NCI-H524 (cell line): ENCODE measurements at places on chromosomes 2 and 18.

GRCh38 chr2:48045613-48046012 is 139.3 kb upstream of the FBXO11 start:
- no peak for DNase-seq

GRCh38 chr2:239339726-239340601 is 60.9 kb downstream of the HDAC4 start:
- no peak for DNase-seq

DNA sequence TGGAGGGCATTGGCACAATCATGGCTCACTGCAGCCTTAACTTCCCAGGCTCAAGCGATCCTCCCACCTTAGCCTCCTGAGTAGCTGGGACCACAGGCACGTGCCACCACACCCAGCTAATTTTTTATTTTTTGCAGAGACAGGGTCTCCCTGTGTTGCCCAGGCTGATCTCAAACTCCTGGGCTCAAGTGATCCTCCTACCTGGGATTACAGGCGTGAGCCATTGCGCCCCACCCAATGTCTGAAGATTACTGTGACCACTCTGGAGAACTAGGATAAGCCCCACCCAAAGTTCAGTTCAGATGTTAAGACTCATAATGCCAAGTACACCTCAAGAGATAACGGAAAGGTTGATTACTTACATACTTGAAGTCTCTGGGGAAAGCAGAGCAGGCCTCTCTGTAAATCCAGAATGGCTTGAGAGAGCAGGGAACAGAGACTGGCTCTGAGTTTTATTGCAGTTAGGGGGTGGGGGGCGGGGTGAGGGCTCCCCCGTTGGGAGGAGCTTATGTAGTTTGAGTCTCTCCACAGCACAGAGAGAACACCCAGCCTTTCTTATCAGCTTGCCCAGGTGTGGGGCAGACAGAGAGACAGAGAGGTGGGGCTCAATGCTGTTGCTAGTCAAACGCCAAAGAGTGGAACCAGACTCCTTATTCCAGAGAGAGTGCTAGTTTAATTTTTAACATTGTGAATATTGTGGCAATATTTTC is 26.5 kb upstream of the ERICH2 start:
- no peak for DNase-seq

DNA sequence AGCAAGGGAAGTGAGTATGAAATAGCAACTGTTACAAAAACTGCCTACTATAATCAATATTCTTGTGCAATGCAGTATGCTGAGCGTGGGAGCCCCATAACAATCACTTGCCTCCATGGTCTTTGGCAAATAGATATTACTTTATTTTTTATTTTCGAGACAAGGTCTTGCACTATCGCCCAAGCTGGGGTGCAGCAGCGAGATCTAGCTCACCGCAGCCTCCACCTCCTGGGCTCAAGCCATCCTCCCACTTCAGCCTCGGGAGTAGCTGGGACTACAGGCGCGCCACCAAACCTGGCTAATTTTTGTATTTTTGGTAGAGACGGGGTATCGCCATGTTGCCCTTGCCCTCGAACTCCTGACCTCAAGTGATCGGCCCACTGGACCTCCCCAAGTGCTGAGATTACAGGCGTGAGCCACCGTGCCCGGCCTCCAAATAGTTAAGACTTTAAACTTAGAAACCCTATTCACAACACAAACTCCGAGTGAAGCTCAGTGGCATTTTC is 1.2 kb upstream of the CCNT2 start:
- DNase-seq = no peak

DNA sequence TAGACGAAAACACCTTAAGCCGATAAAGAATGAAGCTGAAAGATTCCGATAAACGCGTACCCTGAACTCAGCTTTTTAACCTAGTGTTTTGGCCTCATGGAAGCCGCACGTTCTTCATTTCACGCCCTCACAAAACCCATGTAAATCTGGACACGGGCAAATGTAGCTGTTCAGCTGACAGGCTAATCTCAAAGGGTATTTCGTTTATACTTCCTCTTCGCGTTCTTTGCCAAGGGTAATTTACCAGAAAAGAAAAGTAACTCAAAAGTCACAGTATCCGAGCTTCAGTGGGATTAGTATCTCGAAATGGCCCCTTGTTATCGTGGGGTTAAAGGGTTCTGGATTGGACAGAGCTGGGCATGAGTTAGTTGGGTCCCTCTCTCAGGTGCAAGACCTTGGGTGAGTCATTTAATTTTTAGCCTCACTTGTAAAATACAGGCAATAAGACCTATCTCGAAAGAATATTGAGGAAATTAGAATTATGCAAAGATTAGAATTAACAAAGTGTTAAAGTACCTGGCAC is 22.0 kb upstream of the STPG4 start:
- DNase-seq = no peak

GRCh38 chr18:57764995-57765394 is 38.1 kb downstream of the ATP8B1 start:
- DNase-seq = no peak

- DNase-seq = peak; percentile 58
Measured at GRCh38 chr2:7203056-7203467, 285.9 kb downstream of the RNF144A start.

DNA sequence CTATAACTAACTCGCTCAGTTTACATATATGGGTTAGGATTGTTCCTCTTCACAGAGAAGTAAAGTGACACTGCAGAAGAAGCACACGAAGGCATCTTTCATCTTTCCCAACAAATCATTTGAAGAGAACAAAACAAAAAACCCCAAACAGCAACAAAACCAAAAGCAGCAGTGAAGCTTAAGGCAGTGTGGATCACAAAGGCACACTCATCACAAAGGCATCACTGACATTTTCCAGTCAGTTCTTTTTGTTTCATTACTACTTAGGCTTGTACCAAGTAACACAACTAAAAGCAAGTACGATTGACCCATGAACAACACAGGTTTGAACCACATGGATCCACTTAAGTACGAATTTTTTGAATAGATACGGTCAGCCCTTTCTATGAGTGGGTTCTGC is 75.7 kb downstream of the RNF152 start:
- no peak for DNase-seq

DNA sequence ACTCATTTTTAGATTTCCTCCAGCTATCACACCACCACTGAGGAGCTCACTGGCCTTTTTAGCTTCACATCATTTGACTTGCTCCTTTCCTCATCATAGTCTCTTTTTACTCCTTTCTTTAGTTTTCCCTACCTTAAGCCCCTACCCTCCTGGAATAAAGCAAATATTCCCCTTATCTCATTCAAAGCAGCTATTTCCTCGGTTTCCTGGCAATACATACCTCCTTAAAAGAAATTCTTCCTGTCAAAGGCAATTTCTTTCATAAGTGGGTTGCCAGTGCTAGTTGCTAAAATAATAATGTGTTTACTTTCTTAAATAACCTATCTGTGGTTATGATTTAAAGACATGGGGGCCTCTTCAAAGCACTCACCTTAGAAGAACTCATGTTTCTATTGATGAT is 359.3 kb downstream of the GALNT13 start:
- no peak for DNase-seq

- DNase-seq = no peak
Measured at GRCh38 chr2:158835431-158835830, 40.3 kb downstream of the DAPL1 start.

DNA sequence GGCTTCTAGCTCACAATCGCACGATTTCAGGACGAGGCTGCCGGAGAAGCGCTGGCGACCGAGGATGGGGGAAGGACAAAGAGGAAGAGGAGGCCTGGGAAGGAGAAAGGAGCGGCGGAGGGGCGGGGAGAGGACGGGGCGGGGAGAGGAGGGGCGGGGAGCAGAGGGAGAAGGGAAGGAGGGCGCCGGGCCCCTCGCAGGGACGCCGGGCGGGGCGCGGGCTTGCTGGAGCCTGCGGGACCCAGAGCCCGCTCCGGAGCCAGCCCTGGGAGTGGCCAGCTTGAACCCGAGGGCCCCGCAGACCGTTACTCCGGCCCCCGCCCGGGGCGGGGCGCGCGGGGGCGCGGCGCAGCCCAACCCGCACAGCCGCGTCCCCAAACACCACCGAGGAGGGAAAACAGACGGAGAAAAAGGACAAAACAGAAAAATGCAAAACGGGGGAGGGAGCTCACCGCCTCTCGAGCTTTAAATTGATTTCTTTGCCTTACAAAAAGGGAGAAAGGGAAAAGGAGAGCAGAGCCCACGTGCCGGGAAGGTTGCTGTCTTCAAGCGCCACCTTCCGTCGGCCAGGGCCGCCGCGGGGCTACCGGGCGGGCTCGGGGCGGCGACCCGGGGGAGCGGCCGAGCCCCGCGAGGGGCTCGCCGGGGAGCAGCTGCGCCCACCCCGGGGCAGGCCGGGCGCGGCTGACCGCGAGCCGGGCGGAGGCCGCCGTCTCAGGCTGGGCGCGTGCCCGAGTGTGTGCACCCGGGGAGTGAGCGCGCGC is 781 bp upstream of the SOX11 start:
- DNase-seq = peak; percentile 79

DNA sequence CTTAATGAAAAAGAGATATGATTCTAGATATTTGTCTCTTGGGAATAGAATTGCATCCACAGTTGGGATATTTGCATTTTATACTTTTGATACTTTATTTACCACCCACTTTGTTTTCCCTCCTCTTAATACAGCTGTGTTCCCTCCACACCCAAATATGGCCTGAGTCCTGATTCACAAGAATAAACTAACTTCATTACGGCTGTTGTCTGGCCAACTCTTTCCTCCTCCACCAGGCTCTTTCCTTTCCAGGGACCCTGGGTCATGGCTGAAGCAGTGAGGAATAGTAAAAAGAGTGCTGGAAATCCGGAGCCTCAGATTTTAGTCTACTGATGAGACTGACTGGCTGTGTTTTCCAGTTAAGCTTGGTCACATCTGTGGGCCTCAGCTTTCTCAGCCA is 48.4 kb upstream of the STAM2 start:
- DNase-seq = no peak

DNA sequence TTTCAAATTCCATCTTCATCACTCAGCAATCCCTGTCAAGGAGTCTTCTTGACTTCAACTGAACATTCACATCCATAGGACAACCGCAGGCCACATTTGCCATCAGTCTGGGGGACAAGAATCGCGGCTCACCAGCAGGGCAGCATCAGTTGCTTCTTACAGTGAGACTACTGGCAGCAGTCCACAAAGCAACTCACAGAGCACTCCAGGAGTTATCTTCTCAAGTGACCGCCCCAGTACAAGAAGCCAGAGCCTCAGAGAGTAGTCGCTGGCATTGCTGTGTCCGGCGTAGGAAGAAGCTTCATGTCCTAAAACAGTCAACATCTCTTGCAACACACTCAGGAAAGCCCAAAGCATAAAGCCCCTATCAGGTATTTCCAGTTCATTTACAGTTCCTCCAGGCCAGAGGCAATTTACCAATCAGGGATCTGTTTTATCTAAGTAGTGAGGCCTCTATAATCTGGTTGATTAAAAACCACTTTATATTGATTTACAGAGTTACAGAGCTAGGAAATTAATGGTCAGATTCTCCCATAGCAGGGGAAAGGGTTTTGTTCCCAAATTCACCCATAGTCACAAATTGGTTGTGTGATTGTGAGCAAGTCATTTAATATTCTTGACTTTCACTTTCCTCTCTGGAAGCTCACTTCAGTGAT is 177.3 kb downstream of the NBAS start:
- no peak for DNase-seq

- DNase-seq = no peak
Measured at GRCh38 chr2:68653538-68653982, 10.2 kb downstream of the PROKR1 start.

DNA sequence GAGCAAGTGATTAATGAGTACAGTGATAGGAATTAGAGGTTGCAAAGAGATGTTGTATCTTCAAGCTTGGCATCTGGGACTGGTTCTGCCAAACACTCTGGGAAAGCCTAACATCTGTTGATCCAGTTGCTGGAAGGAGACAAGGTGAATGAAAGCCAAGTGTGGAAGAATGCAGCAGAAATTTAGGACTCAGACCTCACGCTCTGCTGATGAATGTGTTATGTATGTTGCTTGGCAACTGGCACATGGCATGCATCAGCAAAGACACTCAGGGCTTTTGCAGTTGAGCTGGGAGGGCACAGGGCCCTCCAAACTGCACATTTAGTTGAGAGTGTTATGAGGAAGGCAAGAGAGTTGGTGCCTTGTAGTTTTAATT is 105.5 kb downstream of the COLEC12 start:
- no peak for DNase-seq

GRCh38 chr2:170361090-170361936 is 183.4 kb downstream of the MYO3B start:
- peak; percentile 52 for DNase-seq

- DNase-seq = no peak
Measured at GRCh38 chr2:209495855-209496585, 72.2 kb downstream of the MAP2 start.

GRCh38 chr2:146227152-146228019 is 1617.4 kb upstream of the ACVR2A start:
- no peak for DNase-seq
